Kidney glomerular epithelial cell (primary cell): ENCODE measurements at places on chromosomes 7 and 10.

GRCh38 chr10:127962205-127962604, 55.3 kb downstream of the PTPRE start:
- no peak for DNase-seq

DNA sequence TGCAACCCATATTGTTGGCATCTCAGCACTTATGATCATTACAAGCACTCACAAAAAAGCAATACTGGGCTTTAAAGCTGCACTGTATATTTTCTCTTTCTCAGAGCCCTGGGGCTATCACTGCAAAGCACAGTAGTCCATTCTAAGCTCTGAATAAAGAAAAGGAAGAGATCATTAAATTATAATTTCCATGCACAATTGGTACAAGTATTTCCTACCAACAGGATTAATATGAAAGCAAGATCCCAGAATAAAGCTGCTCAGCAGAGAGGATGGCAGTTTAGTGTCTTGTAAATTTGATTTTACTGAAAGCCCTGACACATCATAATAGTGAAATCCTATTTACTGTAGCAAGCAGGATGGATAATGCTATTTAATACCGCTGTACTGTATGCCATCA, 205.3 kb downstream of the CHCHD3 start:
- DNase-seq, result no peak

DNA sequence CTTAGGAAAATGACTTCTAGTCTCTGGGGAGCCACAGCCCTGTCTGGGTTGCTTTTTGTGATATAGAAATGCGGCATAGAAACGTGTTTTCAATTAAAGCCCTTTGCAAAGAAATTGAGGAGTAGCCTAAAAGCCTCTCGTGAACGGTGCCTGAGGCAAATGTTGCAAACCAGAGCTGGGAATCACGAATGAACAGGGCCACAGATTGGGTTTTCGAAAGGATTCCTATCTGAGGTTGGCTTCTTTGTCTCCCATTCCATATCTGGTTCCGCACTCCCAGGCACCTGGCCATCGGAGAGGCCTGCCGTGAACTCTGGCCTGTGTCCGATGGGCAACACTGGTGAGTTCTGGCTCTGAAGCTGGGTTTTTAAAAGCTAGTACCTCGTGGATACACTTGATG, 221.6 kb downstream of the TCF7L2 start:
- no peak for DNase-seq

- no peak for DNase-seq
Observed at GRCh38 chr10:29026065-29026797, 262.6 kb upstream of the LYZL1 start.

GRCh38 chr10:33198610-33199009, 135.9 kb downstream of the NRP1 start:
- no peak for DNase-seq

DNA sequence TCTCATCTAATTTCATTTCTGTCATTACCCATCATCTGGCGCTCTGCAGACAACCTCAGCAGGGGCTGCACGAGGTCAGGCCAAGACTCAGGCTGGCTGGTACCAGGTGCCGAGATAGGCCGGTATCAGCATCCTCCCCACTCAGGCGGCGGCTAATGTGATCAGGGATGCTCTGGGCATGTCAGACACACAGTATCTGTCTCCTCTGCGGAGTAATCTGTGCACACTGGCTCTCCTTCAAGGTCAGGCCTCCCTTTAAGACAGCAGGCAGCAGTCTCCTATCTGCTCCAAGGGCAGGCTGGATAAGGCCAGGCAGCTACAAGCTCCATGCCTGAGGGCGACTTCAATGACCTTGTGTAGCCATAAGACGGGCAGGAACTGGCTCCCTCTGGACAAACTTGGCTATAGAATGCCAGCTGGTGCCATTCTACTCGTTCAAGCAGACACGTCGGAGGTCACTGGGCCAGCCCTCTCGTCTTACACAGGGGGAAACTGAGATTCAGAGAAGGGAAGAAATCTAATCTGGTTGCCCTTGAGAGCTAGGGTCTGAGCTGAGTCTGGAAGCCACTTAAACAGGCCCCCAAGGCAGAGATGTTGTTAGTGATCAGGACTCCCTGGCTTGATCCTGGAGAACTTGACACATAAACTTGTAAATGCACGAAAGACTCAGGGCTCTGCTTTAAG, 59.3 kb downstream of the ARHGAP22 start:
- DNase-seq, result no peak

GRCh38 chr10:78778444-78779338, 290.1 kb upstream of the ZMIZ1 start:
- DNase-seq, result peak; percentile 18

GRCh38 chr10:114021154-114021553, 22.5 kb upstream of the ADRB1 start:
- DNase-seq, result no peak

DNA sequence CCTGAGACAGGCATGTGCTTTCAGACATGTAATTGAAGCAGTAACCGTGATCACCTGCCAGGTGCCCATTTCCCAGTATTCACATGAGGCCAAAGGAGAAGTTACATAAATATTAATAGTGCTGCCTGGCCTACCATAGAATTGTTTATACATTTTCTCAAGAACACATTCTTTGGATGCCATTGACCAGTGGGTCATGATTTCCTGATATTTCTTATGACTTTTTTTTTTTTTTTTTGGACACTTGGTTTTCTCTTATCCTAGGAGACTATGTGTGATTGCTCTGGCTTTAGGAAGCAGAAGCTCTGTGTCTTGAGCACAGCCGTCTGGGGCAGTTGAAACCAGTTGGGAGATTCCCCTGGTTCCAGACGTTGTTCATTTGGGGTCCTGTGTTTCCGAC, 143.9 kb upstream of the NPS start:
- peak; percentile 63 for DNase-seq

- no peak for DNase-seq
Observed at GRCh38 chr7:105269397-105269796, 119.3 kb downstream of the SRPK2 start.

DNA sequence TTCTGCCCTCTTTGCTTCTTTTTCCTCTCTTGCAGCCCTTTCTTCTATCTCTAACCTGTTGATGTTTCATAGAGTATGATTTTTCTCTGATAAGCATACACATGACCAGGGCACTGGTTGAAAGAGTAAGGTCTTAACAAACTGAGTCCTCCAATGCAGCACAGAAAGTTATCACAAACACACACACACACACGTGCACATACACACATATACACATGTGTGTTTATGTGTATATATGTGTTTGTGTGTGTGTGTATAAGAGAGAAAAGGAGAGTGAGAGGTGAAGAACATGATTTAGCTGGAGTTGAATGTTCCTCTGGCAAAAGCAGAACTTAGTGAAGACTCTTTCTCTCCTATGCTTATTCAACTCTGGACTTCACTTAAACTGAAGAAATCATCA, 130.0 kb downstream of the KLF6 start:
- DNase-seq, result no peak

GRCh38 chr7:28301148-28301641, 111.1 kb upstream of the CREB5 start:
- no peak for DNase-seq

- DNase-seq, result no peak
Observed at GRCh38 chr7:157370742-157371141, 33.9 kb downstream of the DNAJB6 start.

GRCh38 chr7:134660961-134661376, 14.3 kb downstream of the BPGM start:
- DNase-seq, result peak; percentile 65

GRCh38 chr7:109879287-109879828, 1211.6 kb upstream of the LRRN3 start:
- DNase-seq, result no peak

DNA sequence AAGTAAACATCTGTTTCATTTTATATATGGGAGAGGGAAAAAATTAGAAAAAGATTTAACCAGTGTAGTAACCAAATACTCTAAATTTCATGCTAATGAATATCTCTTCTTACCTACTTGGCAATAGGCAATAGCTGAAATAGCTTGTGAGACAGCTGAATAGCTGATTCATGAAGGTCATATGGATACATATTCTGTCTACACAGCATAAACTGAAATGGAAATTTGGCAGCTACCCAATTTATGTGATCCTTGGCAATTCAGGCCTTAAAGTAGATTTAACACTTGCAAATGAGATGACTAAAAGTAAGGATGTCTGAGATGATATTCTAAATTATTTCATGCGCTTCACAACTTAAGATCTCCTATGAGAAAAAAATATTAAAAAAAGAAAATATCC, 261.2 kb upstream of the SEMA3A start:
- DNase-seq, result no peak

DNA sequence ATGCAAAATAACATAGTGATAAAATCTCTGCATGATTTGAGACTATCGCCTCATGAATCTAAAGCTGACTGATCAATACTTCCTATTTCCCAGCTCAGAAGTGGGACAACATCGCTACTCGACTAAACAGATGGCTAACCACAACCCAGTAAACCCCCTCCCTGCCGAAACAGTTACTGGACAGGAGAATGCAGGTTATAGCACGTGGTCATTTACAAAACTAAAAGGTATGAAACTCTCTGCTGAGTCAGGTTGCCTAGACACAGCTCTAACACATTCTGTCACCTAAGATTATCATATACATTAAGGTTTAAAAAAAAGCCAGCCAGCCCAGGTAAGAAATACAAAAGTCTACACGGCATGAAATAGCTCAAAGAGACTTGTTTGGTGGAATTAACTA, 64.0 kb downstream of the CTBP2 start:
- peak; percentile 45 for DNase-seq

GRCh38 chr7:132856416-132856815, 225.5 kb downstream of the CHCHD3 start:
- no peak for DNase-seq

DNA sequence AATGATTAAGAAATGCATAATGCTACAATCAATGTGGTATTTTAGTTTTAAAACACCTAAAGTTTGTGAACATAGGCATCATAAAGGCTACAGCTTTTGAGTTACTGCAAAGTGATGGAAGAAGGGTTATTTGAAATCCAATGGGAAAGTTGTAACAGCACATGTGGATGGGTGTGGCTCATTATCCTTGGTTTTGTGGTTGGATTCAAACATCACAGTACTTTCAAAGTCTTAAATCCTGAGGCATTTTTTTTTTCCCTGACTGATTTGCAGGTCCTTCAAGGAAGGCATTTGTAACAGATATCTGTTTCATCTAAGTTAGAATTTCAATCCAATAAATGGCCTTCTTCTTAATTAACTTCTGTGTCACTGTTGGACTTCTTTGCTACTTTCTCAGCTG, 9.8 kb upstream of the SHTN1 start:
- no peak for DNase-seq
